Mucosa of descending colon (tissue), 3 donors: ENCODE measurements at places on chromosomes 12 and 14.

DNA sequence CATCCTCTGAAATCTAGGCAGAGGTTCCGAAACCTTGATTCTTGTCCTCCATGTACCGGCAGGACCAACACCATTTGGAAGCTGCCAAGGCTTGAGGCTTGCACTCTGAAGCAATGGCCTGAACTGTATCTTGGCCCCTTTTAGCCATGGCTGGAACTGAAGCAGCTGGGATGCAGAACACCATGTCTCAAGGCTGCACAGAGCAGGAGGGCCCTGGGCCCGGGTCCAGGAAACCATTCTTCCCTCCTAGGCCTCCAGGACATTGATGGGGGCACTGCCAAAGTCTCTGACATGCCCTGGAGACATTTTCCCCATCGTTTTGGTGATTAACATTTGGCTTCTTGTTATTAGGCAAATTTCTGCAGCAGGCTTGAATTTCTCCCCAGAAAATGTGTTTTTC is 198.7 kb downstream of the EFCAB11 start:
- DNase-seq: no peak

DNA sequence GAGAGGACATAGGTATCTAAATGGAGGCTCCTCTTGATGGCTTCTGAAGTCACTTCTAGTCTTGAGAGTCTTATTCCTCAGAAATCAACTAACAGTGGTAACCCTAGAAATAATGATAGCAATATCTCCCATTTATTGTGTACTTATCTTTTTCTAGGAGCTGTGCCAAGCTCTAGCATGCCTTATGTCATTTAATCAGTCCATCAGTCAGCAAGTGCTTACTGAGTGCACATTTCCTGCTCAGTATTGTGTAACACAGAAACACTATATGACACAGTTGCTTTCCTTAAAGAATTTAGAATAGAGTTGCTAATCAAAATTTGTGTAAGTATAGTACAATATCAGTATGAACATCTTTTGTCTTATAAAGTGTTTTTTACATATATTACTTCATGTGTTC is 36.6 kb downstream of the KRT76 start:
- no peak for DNase-seq

- no peak for DNase-seq
These were observed 20.2 kb upstream of the SERPINA1 start for GRCh38 chr14:94408546-94409095.

- no peak for DNase-seq
These were observed 38.9 kb downstream of the FOXN3 start for GRCh38 chr14:89378119-89378518.

GRCh38 chr14:95330591-95331370 is 11.1 kb upstream of the CLMN start:
- DNase-seq: no peak

GRCh38 chr14:93892505-93892839 is 34.7 kb upstream of the FAM181A start:
- DNase-seq: no peak
